ENCODE measurements at places on chromosomes 1 and 21.

- DNase-seq: no peak
Observed at GRCh38 chr1:81525085-81525484, 275.6 kb upstream of the ADGRL2 start.

DNA sequence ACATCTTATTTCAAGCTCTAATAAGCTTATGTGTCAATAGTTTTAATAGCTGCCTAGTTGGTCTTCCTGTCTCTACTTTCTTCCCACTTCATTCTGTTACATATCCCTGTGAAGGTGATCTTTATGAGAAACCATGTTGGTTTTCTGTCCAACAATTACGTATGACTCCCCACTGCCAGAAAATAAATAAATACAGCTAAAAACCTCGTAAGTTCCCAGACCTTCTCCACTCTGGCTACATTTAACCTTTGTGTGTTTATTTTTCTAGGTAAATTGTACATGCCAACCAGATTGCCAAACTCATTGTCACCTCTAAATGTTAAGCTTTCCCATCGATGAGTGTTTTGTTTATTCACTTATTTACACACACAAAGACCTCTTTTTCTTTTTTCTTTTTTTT, 147.2 kb downstream of the CRB1 start:
- no peak for DNase-seq

- no peak for DNase-seq
Observed at GRCh38 chr1:221521686-221522085, 220.2 kb downstream of the DUSP10 start.

- no peak for DNase-seq
Observed at GRCh38 chr1:23473037-23473800, 10.8 kb downstream of the ASAP3 start.

- no peak for DNase-seq
Observed at GRCh38 chr1:189816558-189816957, 661.1 kb downstream of the BRINP3 start.

DNA sequence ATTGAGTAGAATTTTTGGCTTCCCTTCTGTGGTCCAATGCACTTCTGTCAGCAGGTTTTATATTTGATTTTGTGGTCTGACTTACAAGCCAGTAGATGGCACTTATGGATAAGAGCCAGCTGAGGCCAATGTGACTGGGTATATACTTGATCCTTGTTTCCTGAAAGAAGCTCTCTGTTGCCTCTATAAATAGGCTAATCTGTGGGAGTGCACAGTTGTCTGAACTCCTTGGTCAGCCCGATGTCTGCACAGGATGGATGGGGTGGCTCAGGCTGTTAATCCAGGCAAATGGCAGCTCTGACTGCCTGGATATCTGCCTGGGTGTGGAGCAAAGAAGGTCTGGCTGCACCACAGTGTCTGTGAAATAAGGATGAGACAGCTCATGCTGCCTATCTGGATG, 1183.7 kb upstream of the PRMT6 start:
- no peak for DNase-seq

DNA sequence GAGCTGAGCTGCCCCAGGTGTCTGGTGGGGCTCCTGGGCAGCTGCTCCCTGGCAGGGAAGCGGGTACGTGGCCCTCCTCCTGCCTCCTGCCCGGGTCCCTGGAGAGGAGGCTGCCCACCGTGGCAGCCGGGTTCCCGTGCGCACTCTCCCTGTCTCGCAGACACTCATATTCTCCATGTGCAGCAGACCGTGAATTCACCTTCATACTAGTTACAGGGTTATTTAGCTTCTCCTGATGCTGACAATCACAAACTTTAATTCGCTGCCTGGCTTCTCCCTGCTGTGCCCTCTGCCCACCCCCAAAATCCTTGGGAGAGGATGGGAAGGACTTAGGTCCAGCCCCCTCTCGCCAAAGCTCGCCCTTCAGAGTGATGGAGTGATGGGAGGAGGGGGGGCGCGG, 95.3 kb downstream of the CASZ1 start:
- no peak for DNase-seq

GRCh38 chr21:37292941-37293340, 25.8 kb upstream of the VPS26C start:
- DNase-seq: no peak

GRCh38 chr1:175192630-175193526, at the start of gene KIAA0040:
KIAA0040 (minus strand) TSS chr1:175192776; CDS start chr1:175161013, 31,763 bp downstream.
- DNase-seq: peak; percentile 25

DNA sequence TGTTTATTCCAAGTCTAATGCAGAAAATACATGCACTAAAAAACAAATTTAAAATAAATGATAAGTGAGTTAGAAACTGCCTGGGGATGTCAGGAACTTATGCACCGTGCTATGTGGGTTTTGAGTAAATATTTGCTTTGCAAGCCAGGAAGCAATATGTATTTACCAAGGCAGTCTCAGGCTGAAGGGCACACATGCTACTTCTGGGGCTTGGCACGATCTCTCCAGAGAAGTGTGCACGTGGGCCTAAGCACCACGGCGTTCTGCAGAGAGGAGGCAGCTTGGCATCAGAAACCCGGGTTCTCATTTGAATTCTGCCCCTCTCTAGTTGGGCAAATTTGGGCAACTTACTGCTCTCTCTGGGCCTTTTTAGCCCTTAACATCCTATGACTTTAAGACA, 72.6 kb upstream of the ROR1 start:
- DNase-seq: no peak

DNA sequence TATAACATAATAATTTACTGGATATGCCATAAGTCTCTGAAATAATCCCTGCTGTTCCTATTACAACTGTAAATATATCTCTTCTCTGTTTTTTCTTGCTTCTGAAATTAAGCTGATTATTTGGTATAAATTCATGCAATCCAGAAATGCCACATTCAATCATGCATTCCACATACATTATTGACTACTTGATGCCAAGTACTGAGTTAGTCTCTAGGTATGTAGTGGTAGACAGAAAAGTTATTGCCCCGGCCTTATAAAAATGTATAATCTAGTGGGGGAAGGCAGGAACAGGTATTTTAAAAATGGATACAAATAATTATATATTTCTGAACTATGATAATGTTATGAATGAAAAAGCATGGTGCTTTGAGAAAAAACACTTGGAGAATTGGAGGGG, 338.6 kb upstream of the SNX7 start:
- no peak for DNase-seq

DNA sequence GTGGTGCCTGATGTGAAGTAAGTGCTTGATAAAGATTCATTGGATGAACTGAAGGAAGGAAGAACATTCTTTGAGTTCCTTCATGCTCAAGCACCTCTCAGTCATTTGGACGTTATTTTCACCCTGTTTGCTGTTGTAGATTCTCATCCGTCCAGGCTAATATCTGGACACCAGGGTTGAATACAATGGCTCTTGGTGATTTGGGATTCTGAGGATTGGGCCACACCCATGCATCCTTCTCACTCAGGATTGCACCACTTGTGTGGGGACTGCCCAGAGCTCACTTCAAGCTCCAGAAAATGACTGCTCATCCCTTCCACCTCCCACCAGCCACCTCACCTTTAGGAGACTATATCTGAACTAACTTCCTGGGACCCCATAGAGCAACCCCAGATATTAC, 117.1 kb upstream of the IPO9 start:
- no peak for DNase-seq

DNA sequence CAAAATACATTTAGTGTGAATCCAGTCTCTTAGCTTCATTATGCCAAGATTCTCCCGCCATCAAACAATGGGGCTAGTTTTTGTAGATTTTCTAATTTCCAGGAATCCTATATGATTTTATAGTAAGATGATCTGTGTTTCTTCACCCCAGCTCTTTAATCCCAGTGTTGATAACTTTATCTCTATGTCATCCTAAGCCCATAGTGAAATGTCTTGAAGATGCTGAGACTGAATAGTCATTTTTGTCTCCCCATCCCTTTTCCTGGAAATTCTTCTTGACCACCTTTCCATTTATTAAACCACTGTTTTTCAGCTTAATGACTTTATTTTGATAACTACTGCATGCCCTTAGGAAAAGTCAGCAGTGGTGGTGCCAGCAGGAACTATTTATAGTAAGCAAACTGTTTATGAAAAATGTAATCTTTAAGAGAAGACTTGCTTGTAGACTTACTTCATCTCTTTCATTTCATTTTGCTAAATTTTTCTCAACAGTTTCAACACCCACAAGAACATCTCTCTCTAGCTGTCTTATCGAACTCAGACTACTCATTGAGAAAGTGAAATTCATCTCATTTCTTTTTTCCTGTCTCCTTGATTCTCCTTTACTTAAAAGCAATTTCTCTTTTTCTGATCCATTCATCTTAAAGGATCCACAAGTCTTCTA, 116.6 kb downstream of the NTMT2 start:
- no peak for DNase-seq

GRCh38 chr1:150543500-150544143, 5.6 kb upstream of the ADAMTSL4 start:
- DNase-seq: no peak
